ENCODE measurements at places on chromosomes 4 and X.

DNA sequence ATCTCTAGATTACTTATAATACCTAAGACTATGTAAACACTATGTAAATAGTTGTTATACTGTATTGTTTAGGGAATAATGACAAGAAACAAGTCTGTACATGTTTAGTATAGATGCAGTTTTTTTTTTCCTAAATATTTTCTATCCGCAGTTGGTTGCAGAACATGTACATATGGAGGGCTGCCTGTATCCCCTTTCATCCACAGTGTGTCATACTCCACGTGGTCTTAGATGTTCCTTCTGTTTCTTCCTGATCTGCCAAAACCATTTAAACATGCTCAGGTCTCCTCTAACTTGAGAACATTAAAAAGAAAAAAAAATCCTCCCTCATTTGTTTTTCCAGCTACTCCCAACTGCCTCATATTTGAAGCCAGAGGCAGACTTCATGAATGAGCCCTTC lies 14.0 kb downstream of the OCIAD1 start:
- no peak for DNase-seq

GRCh38 chrX:72050011-72050410 lies 81.7 kb downstream of the RTL5 start:
- DNase-seq: no peak

DNA sequence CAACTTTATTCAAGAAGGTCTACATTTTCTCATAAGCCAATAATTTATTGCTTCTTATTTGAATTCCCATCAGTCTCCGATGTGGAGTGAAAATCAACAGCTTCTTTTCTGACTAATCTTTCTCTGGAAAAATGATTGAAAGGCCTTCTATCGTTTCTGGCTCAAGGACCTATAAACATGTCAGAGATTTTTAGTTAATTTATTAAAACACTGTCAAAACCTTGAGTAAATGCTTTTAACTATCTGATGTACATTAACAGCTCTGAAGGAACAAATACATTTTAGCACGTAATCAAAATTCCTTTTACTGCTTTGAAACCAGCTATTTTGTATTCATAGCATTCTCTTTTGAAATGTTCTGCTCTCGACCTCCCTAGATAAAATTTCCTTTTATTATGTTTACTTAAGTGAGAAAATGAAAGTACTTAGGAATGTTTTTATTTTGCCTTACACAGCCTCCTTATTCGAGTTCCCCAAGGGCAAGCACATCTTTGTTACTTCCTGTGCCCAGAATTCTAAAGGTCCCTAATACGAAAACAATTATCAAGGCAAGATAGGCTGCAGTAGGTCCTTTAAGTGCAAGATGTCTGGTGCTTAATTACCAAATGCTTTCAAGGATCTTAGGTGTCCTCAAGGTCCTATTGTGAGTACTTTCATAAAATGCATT lies 3.1 kb upstream of the ZFX start:
- peak; percentile 64 for DNase-seq

DNA sequence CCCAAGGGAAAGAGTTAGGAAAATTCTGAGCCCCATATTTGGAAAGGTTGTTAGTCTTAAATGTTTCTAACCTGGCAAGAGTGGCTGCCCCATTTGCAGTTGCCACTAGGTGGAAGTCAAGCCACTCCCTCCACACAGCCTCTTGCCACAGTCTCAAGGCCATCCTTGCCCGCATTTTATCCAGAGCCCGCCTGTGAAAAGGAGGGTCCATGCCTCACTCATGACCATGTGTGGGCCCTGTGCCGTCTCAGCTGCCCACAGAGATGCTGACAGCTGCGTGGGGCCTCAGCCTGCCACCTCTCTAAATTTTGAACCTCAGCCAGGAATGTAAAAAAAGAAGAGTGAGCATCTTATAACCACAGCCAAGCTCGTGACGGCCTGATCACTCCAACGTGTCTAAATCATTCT lies 201.5 kb upstream of the FAM241A start:
- peak; percentile 17 for DNase-seq

DNA sequence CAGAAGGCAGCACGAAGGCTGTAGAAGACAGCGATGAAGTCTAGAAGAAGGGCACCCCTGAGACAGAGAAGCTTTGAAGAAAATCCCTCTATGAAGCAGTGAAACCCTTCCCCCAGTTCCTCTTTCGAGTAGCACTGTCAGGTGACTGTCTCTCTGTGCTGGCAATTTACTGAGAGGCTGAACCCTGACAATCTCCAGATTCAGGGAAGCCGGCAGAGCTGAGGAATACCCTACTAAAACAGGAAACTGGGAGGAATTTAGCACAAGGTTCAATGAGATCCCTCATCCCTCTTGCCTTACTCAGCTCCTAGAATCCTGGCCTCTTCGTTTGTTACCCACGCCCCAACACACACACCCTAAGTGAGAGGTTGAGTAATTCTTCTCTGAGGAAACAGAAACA lies 239.7 kb upstream of the NOCT start:
- no peak for DNase-seq

DNA sequence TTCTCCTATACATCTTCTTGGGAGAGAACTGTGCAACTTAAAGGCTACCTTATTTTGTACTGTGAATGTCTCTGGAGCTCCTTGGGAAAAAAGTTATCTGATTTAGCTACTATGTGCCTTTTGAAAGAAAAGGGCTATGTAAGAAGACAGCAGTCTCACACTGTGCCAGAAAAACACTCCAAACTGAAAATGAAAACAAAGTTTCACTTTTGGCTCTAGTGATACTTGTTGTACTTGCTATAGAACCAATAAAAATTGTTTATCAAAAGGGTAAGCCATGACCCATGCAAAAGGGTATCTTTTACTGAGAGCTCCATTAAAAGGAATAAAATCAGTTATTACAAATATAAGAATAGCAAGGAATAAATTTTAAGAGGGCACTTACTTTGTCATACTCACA lies 2270.0 kb downstream of the ARAP2 start:
- no peak for DNase-seq

DNA sequence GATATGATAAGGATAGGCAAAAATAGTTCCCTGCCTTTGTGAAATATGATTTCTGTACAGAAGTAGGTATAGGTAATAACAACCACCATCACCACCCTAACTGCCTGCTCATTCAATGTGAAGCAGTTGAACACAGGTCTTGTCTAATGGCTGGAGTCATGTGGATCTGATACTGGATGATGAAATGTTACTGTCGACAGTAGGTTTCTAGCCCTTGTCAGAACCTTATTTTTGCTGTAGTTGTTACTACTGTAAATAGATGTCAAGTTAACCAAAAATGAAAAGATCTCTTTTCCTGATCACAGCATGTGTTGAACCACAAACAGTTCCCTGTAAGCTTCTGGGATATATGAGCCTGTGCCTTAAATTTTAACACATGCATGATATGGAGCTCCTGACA lies 142.9 kb downstream of the FRAS1 start:
- no peak for DNase-seq

GRCh38 chrX:15471028-15471427 lies 22.1 kb downstream of the PIR start:
- DNase-seq: peak; percentile 66

GRCh38 chrX:148552775-148553174 lies 52.4 kb downstream of the AFF2 start:
- DNase-seq: no peak

GRCh38 chrX:24838629-24839028 lies 144.9 kb downstream of the POLA1 start:
- DNase-seq: peak; percentile 19

DNA sequence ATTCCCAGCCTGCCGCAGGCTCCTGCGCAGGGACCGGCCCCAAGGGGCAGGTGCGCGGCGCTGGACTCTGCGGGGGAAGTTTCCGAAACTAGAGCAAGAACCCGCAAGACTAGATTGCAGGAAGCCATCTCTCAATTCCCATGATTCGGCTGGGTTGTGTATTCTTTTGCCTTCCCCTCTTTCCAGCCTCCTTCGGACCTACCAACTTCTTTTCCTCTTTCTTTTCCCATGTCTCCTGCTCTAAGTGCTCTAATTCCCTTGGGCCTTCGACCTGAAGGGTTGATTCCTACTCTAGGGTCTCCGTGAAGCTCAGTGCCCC lies 645 bp upstream of the OPHN1 start:
- no peak for DNase-seq

DNA sequence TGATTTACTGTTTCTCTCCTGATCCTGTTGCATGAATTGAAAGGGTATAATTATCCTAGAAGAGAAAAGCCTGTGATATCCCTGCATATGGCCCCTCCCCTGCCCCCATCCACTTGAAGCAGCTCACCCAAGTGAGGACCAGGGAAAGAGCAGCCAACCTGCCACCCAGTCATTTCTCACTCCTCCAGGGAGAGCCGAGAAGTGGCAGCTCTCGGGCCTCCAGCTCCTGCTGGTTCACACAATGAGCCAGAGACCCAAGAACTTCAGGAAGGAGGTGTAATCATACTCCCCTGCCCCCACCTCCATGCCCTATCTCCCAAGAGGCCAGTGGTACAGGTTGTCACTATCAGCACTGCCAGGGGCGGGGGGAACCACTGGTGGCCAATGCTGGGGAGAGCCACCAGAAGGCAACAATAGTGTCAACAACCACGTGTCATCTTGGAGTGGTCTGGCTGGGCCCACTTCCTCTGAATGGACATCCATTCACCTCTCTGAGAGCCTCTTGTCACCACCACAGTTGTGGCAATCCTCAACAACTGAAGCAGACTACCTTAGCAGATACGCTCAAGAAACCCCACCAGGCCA lies 42.9 kb downstream of the APOO start:
- DNase-seq: no peak

GRCh38 chrX:40240844-40241243 lies 143.1 kb upstream of the BCOR start:
- no peak for DNase-seq

DNA sequence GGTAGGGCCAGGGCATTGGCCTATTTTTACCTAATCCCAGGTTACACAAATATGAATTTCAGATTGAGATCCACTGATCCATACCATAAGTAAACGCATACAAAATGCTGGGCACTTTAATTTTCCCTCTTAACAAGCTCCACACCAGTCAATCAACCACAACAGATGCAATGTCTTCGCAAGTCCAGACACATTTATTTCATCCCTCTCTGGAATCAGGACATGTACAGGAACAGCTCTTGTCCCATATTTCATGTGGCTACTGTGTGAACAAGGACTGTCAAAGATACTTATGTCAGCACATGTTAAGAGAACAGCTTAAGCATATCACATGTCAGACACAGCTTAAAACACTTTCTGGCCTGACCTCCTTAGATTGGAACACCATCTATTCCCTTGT lies 145.9 kb downstream of the PPP3CA start:
- no peak for DNase-seq

DNA sequence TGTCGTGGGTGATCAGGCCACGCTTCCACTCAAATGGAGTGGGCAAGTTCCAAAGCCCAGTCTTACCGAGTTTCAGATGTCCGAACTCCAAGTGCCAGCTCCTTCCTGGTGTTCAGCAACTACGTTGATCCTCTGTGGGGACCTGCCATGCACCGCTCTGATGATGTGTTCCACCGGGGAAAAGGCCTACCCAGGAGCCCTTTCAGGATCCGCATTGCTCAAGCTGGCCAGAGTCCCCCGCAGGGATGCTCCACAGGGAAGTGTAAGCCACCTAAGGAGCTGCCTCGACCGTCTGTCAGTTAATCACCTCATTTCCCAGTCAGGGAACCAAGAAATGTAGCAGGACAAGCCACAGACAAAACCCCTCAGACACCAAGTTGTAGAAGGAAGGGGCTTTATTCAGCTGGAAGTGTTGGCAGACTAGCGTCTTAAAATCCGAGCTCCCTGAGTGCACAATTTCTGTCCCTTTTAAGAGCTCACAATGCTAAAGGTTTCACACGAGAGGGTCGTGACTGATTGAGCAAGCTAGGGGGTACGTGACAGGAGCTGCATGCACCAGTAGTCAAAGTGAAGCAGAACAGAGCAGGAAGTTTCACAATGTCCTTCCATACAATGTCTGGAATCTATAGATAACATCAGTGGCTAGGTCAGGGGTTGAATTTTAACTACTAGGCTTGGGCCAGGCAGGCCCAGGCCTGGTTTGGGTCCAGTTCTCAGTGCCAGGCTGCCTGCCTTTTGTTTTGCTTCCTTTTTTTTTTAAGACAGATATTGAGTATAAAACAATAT lies 126.2 kb upstream of the ZDHHC15 start:
- DNase-seq: no peak

DNA sequence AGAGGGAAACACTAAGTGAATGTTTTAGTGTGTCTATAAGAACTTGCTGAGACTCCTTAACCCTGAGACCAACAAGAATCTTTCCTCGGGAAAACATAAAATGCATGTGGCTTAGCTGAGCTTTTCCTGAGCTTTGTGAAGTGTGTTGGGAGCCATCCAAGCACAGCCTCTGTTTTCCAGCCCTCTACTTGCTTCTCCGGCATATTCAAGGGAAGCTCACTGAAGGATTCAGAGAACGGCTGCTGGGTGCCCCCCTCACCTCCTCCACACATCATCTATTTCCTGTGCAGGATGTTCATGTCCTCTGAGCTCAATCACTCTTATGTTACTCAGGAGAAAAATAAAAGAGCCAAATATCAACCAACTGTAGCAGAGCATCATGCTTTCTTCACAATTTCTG lies 492.1 kb downstream of the IL15 start:
- DNase-seq: no peak

- no peak for DNase-seq
Measured at GRCh38 chrX:72128881-72129280, 2.8 kb downstream of the RTL5 start.

DNA sequence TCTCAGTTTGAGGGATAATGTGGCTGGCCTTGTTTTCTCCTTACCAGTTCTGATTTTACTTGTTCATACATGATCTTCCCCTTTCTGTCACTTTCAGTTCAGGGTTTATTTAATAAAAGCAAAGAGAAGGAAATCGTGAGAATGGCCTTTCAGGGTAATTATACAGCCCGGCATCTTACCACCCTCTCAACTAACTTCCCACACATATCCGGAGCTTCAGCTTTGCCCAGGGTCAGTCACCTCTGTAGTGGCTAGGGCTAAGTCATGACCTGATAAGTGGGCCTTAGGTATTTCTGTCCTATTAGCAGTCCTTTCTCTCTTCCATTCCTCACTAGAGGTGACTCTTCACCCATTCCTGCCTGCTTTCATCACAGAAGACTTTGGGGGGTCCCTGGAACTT lies 15.8 kb downstream of the TRPC5 start:
- no peak for DNase-seq

DNA sequence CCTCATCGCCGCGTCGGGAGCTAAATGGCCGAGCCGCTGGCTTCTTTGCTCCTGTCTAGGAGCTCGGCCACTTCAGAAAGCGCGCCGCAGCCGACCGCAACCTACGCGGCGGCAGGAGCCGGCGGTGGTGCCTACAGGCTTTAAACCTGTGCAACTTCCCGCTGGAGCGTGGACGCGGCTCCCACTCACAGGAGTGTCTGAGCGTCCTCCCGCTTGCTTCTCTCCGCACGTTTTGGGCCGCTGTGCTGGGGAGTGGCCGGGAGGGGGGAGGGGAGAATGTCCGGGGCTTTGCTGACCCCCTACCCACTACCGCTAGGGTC lies 1.0 kb downstream of the NHSL2 start:
- DNase-seq: peak; percentile 4

DNA sequence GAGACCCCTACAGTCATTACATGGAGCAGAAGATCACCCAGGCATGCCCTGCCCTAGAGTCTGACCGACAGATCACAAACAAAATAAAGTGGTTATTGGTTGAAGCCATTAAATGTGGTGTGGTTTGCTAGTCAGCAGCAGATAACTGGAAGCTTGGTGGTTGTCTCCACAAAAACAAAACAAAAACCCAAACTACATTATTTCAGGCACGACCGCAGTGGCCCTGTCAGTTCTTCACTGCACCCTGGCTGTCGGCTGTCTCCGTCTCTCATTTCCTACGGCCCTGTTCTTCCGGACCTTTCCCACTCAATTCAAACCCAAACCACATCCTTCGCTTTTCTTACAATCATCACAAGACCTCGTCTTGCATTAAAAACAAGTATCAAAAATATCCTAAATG lies 521.3 kb upstream of the ZFP42 start:
- no peak for DNase-seq

GRCh38 chrX:43753637-43754036 lies 97.5 kb downstream of the MAOA start:
- no peak for DNase-seq
